ENCODE measurements at places on chromosomes 4 and X. TPM values are rescaled to one million over a fixed set of nuclear protein-coding genes. Genes with fewer than 3 reads are reported as not detected.
A peak's percentile ranks its signal among the peaks of the same experiment; 100 is the strongest.

DNA sequence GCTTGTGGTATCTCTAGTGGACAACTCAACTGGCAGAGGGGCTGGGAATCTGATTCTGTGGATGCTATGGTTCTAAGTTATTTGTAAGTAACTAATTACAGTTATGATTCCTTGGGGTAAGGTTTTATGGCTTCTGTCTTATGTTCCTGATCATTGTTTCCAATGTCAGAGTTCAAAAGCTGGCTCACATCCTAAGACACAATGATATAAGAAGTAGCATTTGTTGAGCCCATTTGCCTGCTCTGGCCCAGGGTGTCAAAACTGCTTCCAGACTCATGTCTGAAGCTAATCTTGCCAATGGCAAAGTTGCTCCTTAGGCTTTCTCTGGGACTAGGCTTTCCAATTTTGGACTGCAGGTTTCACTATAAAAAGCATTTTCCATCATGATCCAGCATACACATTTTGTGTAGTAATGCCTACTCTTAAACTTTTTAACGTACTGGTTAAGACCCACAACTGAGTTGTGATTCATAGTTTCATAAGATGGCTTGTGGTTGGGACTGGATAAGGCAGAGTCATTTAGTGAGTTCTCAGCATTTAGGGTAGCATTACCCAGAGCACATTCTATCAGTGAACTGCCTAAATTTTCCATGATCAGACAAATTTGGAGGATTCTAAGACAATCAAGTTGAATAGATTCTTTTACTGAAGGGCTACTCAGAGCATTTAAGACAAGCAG lies 50.0 kb downstream of the CCNI start:
- peaks cover 50% of the 10 kb centered on the region for H3K4me1 ChIP-seq
- H3K36me3 ChIP-seq = peaks cover 64% of the 10 kb centered on the region
- peak overlapping the region; percentile 50 for H3K27ac ChIP-seq
- peak overlapping the region; percentile 2 for H3K4me3 ChIP-seq

DNA sequence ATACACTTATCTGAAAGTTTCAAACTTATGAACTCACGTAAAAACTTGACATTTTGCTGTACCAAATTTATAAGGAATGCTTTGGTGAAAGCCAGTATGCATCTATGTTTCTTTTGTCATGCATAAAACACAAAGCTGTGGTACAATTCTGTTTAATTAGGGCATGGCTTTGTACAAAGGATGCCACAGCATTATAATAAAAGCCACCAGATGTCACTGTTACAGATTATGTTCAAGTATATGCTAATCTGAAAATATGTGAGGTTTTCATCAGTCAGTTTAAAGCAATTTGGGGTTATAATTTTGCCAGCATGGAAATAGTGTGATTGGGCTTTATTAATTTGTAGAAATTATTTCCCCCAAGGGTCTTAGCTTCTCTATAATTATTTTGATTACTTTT lies 69.0 kb downstream of the ATOH1 start:
- H3K36me3 ChIP-seq = no peaks in the 10 kb centered on the region
- H3K27me3 ChIP-seq = no peaks in the 10 kb centered on the region
- no peak overlapping the region for H3K4me3 ChIP-seq
- DNase-seq = no peak

The STATH gene
- total RNA-seq = not detected

The VEGFD gene
- total RNA-seq = not detected

DNA sequence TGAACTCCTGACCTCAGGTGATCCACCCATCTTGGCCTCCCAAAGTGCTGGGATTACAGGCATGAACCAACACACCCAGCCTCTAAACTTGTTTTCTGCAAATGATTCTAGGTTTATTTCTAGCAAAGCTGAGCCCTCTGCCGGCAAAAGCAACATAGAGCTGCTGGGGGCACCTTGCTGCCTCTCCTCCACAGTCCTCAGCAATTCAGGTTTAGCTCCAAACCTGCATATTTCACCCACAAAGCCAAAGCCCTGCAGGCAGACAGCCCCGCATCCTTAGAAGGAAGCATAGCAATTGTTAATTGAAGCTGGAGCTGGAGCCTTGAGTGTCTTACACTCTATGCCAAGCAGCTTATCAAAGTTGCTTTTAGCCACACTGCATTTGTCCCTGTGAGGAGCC lies 24.9 kb upstream of the OCIAD2 start:
- no peak overlapping the region for H3K27ac ChIP-seq
- H3K36me3 ChIP-seq = no peaks in the 10 kb centered on the region
- no peak for DNase-seq
- no peak overlapping the region for H3K4me3 ChIP-seq

DNA sequence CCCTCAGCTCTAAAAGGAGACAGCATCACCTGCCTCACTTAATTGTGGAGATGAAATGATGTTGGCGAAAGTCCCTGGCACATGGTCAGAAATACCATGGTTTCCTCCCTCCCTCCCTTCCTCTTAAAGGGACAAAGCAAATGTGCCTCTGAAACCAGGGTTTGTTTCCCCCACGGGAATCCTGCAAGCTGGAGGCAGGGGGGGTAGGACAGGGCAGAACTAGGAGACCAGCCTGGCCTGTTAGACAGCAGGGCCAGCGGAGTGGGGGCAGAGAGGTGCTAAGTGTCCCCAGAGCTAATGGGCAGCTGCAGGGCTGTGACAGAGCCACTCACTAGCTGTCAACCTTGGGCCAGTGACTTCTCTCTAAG lies 5.7 kb downstream of the RTL5 start:
- DNase-seq = no peak
- H3K4me3 ChIP-seq = no peak overlapping the region
- H3K27me3 ChIP-seq = peaks cover 48% of the 10 kb centered on the region
- H3K27ac ChIP-seq = no peak overlapping the region
- peaks cover 13% of the 10 kb centered on the region for H3K4me1 ChIP-seq

GRCh38 chr4:169151671-169152070 lies 119.1 kb downstream of the SH3RF1 start:
- no peak overlapping the region for H3K27ac ChIP-seq
- no peak overlapping the region for H3K4me3 ChIP-seq
- H3K27me3 ChIP-seq = no peaks in the 10 kb centered on the region
- no peaks in the 10 kb centered on the region for H3K4me1 ChIP-seq

- H3K27me3 ChIP-seq = no peaks in the 10 kb centered on the region
- no peak overlapping the region for H3K27ac ChIP-seq
- DNase-seq = no peak
- H3K4me3 ChIP-seq = no peak overlapping the region
- H3K36me3 ChIP-seq = no peaks in the 10 kb centered on the region
- H3K4me1 ChIP-seq = peaks cover 10% of the 10 kb centered on the region
Observed at GRCh38 chr4:2365913-2366210, 52.6 kb downstream of the ZFYVE28 start.

- H3K27ac ChIP-seq = peak overlapping the region; percentile 92
- H3K27me3 ChIP-seq = no peaks in the 10 kb centered on the region
- H3K4me3 ChIP-seq = peak overlapping the region; percentile 79
- DNase-seq = no peak
Observed at GRCh38 chrX:15158350-15158735, 111.5 kb downstream of the ASB9 start.

- no peak for DNase-seq
- no peak within 1 kb of the TSS for H3K27ac ChIP-seq
- no peaks in the 10 kb centered on the region for H3K27me3 ChIP-seq
- no peaks in the 10 kb centered on the region for H3K36me3 ChIP-seq
Observed at GRCh38 chr4:70153937-70154336, at the start of gene PRR27. Gene PRR27, plus strand, starts transcription at chr4:70154237. Its CDS starts 139 bp downstream, at chr4:70154376.

The FDCSP gene
- not detected for total RNA-seq

GRCh38 chr4:106422766-106423165 lies 54.2 kb upstream of the GIMD1 start:
- DNase-seq = no peak
- H3K36me3 ChIP-seq = no peaks in the 10 kb centered on the region
- H3K27ac ChIP-seq = no peak overlapping the region
- H3K27me3 ChIP-seq = peaks cover 13% of the 10 kb centered on the region
- no peak overlapping the region for H3K4me3 ChIP-seq

The PAGE5 gene
- total RNA-seq = not detected

GRCh38 chr4:81436096-81436495 lies 35.6 kb downstream of the RASGEF1B start:
- H3K4me1 ChIP-seq = peaks cover 7% of the 10 kb centered on the region
- DNase-seq = no peak
- H3K36me3 ChIP-seq = peaks cover 31% of the 10 kb centered on the region
- no peaks in the 10 kb centered on the region for H3K27me3 ChIP-seq
- H3K27ac ChIP-seq = no peak overlapping the region

The MAGEB5 gene
- total RNA-seq = not detected

The CDK16 gene
- 51.3 TPM for total RNA-seq

GRCh38 chrX:262381-262909 lies 18.7 kb upstream of the PLCXD1 start:
- H3K4me1 ChIP-seq = no peaks in the 10 kb centered on the region
- no peak for DNase-seq
- no peaks in the 10 kb centered on the region for H3K36me3 ChIP-seq
- H3K27ac ChIP-seq = no peak overlapping the region
- H3K4me3 ChIP-seq = no peak overlapping the region
- H3K27me3 ChIP-seq = no peaks in the 10 kb centered on the region

The NLRP2B gene
- not detected for total RNA-seq

The KCNIP4 gene
- not detected for total RNA-seq

- H3K27ac ChIP-seq = no peak overlapping the region
- H3K4me3 ChIP-seq = no peak overlapping the region
- H3K27me3 ChIP-seq = no peaks in the 10 kb centered on the region
- peaks cover 1% of the 10 kb centered on the region for H3K36me3 ChIP-seq
Observed at GRCh38 chr4:152308951-152309350, 226.9 kb downstream of the FBXW7 start.

- no peaks in the 10 kb centered on the region for H3K27me3 ChIP-seq
- no peaks in the 10 kb centered on the region for H3K36me3 ChIP-seq
- H3K27ac ChIP-seq = no peak overlapping the region
- H3K4me1 ChIP-seq = no peaks in the 10 kb centered on the region
Observed at GRCh38 chr4:161850631-161851030, 313.2 kb downstream of the FSTL5 start.

GRCh38 chr4:14392378-14392777 lies 609.9 kb upstream of the CPEB2 start:
- no peak overlapping the region for H3K4me3 ChIP-seq
- H3K27me3 ChIP-seq = no peaks in the 10 kb centered on the region
- DNase-seq = no peak
- no peaks in the 10 kb centered on the region for H3K4me1 ChIP-seq
- H3K27ac ChIP-seq = no peak overlapping the region
- H3K36me3 ChIP-seq = no peaks in the 10 kb centered on the region

DNA sequence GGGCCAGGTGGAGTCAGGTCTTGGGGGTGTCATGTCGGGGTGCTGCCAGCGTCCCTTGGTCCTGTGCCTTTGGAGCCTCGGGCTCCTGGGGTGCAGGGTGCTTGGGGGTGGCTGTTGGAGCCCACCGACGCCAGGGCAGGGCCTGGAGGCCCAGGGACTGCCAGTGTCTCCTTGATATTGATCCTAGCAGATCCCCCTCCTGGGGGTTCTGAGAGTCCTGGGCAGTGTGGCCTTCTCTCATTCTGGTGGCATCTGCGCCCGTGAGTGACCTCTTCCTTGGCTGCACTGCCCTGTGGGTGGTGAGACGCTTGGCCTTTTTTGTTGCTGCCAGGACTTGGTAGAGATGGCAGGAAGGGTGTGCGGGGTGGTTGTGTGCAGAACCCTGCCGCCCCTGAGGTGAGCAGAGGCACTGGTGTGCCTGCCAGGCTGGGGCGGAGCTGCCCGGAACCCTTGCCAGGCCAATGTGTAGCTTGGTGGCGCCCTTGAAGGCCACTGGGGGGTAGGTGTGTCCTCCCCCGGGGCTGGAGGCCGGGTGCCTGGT lies 7.0 kb downstream of the NAT8L start:
- H3K27me3 ChIP-seq = peaks cover 12% of the 10 kb centered on the region
- H3K27ac ChIP-seq = no peak overlapping the region
- H3K4me3 ChIP-seq = no peak overlapping the region
- no peaks in the 10 kb centered on the region for H3K36me3 ChIP-seq
- DNase-seq = no peak

GRCh38 chr4:82519776-82520175 lies 42.0 kb downstream of the TMEM150C start:
- no peak overlapping the region for H3K27ac ChIP-seq
- no peaks in the 10 kb centered on the region for H3K36me3 ChIP-seq
- no peaks in the 10 kb centered on the region for H3K27me3 ChIP-seq
- H3K4me1 ChIP-seq = no peaks in the 10 kb centered on the region
- no peak for DNase-seq

DNA sequence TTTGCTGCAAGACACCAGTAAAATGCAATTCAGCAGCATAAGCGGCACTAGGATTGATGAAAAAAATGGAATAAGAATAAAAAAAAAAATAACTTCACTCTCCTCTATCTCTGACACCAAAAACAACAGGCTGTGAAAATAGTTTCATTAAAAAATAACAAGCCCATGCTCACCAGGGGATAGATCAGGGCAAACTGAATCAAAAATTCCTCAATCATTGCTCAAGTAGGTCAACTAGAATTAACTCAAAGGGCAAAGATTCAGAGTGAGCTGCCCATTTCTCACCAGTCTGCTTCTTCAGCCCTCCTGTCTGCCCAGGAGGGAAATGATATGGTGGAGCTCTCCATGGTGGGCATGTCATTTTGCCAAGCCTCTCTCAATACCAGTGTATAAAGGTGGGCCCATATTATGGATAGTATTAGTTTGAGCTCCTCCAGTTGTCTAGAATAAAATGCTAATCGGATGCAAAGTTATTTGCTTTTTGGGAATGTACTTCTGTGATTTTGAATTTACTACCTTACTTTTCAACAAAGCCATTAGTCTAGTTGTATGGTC lies 153.9 kb downstream of the UNC5C start:
- no peak for DNase-seq
- no peak overlapping the region for H3K27ac ChIP-seq
- no peak overlapping the region for H3K4me3 ChIP-seq
- H3K27me3 ChIP-seq = no peaks in the 10 kb centered on the region
- no peaks in the 10 kb centered on the region for H3K4me1 ChIP-seq

GRCh38 chr4:119027811-119028210 lies 107.8 kb upstream of the MYOZ2 start:
- H3K27ac ChIP-seq = no peak overlapping the region
- H3K4me1 ChIP-seq = peaks cover 4% of the 10 kb centered on the region
- H3K36me3 ChIP-seq = no peaks in the 10 kb centered on the region

DNA sequence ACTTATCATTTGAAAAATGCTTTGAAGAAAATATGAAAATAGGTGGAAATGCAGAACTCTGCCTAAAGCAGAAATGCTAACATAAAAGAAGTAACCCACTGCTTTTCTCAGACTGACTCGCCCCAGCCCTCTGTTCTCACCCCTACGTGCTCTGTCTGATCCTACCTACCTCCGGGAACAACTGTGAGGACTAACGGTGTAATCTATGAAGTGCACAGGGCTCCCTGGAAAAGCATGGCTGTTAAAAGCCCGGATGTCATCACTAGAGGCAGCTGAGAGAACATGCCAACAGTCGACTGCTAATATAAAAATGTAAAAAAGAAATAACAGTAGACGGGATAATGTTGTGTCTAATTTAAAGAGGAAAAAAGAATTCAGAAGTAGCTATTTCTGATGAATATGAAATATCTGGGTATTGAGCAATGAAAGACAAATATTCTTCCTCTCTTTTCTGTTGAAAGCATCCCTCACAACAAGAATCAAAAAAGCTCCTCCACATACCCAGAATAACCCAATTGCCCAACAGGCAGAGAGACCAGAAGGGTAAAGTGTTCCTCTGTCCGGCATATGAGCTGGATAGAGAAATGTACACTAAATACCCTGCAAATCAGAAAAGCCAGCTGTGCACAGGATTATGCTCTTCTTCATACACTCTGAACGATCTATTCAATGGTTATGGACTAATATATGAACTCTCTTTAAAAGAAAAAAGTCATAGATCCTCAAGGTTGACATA lies 130.7 kb downstream of the TSPAN5 start:
- H3K4me3 ChIP-seq = no peak overlapping the region
- H3K36me3 ChIP-seq = no peaks in the 10 kb centered on the region
- H3K27ac ChIP-seq = no peak overlapping the region
- DNase-seq = no peak
- H3K4me1 ChIP-seq = peaks cover 16% of the 10 kb centered on the region
